ENCODE measurements at places on chromosomes 5 and 9.

DNA sequence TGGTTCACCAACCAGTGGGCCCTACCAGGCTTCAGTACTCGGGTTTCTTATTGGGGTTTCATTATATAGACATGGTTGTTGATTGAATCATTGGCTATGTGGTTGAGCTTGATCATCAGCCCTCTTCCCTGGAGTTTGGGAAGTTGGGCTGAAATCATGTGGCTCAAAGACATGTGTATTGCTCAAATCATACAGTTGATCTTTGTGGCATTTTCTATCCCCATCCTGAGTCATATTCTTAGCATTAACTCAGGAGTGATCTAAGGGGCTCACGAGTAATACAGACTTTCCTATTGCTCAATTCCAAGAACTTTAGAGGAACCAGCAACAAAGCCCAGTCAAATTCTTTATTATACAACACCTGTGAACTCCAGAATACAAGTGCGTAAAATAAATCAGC lies 66.2 kb downstream of the SMC5 start:
- DNase-seq: no peak

DNA sequence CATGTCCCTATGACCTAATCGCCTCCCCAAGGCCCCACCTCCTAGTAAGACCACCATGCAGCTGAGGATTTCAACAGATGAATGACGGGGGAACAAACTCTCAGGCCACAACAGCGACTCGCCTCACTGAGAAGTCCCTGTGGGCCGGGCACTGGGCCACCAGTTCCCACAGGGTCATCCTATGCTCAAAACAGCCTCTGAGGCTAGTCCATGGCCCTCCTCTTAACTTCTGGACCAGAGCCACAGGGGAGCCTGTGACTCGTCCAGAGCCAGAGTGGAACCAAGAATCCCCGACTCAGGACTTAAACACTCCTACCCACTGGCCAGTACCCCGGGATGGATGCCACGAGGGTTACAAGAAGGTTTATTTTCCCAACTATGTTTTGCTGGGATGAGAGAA lies 12.3 kb downstream of the GFPT2 start:
- no peak for DNase-seq

DNA sequence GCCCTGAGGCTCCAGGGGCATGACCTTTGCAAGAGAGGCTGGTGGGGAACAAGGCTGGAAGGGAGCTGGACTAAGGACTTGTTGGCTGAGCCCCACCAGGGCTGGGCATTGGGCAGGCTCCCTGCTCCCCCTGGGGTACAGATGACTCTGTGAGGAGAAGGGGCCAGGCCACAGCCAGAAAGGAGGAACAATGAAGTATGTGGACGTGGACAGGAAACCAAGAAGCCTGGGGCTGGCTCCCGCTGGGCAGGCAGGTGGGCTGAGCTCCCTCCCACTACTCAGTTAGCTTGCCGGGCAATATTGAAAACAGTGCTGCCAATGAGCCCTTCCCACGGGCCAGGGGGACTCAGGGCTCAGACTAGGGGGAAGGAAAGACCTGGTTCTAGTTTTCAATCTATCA lies 66.1 kb upstream of the SPTLC1 start:
- DNase-seq: no peak

DNA sequence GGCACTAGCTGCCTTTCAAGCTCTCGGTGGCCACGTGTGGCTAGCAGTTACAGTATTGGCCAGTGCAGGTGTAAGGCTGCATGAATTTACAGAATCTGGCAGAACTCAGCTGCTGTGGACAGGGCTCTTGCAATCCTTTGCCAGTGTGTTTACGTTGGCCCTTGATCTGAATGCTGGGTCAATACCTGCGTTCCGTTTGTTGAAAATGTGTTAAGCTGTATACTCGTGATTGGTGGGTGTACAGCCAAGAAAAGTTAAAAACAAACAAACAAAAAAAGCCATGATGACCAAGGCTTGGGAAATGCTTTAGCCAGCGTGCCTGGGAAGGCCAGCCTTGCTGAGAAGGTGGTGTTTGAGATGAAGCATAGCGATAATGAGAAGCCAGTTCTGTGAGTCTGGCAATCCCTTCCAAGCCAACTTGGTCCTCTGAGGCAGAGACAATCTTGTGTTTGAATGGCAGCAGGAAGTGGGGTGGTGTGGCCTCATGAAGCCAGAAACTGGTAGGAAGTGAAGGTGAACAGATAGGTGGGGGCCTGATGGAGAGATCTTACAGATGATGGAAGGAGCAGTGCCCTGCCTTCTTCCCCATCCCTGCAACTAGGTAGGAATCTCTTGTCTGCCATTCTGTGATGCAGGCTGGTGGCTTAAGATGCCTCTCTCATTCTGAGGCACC lies 820 bp upstream of the CFAP90 start:
- no peak for DNase-seq

GRCh38 chr9:6270896-6271295 lies 55.3 kb downstream of the IL33 start:
- DNase-seq: no peak

DNA sequence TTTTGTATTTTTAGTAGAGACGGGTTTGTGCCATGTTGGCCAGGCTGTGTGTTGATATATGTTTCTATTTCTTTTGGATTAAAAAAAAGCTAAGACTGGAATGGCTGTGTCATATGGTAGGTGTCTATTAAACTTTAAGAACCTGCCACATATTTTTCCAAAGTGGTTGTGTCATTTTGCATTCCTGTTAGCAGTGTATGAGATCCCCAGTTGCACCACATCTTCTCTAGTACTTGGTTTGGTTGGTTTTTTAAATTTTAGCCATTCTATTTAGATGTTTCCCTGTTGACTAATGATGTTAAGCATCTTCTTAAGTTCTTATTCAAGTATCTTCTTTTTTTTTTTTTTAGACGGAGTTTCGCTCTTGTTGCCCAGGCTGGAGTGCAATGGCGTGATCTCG lies 36.2 kb upstream of the MEGF9 start:
- DNase-seq: no peak

- DNase-seq: no peak
Measured at GRCh38 chr5:5332287-5332686, 90.2 kb upstream of the ICE1 start.

DNA sequence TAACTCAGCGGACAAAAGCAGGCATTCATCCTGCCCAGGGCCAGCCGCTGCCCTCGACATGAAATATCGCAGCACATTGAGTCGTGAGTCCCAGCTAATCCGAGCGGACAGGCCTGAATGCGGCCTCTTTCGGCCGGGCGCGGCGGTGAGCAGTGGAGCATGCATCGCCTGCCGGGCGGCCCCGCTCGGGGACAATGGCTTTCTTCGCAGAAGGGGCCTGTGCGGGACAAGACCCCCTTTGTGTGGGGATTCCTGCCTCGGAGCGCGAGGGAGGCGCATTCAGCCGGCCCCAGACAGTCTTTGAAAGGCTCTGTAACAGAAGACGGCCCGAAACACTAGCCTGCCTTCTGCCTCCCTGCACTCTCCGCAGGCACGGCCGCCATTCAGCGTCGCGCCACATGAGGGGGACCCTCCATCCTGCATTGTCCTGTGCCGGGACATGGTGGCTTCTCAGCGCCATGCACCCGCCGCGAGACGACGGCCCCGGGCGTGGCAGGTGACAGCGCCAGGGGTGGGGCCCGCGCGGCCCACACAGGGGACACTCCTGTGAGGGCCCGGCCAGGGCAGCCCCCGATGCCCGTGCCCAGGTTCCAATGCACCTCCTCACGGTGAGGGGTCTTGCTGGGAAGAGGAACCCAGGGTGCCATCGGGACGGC lies 52.0 kb downstream of the EXD3 start:
- no peak for DNase-seq

DNA sequence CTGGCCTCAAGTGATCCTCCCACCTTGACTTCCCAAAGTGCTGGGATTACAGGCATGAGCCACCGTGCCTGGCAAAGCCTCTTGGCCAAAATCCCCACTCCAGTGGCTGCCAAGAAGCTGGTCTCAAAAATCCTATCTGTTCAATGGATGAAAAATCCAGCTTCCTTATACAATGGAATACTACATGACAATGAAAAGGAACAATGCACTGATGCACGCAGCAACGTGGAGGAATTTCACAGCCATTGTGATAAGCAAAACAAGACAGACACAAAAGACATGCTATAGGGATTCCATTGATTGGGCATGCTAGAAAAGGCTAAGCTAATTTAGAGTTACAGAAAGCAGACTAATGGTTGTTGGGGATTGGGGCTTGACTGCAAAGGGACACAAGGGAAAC lies 13.1 kb upstream of the SFXN1 start:
- DNase-seq: no peak

GRCh38 chr5:122429545-122430318 lies 117.7 kb downstream of the SNCAIP start:
- DNase-seq: no peak

DNA sequence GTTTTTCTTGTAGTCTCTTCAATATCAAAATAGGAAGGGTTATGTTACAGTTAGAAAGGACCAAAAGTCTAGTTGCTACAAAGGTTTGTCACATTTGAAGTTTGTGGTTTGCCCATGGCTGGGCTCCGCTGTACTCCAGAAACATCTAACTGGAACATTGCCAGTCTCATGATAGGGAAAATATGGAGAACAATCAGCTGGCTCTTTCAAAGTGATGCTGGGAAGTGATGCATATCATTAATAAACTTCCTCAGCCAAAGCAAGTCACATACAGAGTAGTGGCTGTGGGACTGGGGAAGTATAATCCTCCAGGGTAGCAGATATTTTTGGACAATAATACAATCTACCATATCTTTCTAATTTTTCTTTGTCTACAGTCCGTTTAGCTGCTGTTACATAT lies 8.8 kb downstream of the BTF3 start:
- no peak for DNase-seq

GRCh38 chr5:111254613-111255012 lies 30.4 kb downstream of the CAMK4 start:
- DNase-seq: peak; percentile 22

DNA sequence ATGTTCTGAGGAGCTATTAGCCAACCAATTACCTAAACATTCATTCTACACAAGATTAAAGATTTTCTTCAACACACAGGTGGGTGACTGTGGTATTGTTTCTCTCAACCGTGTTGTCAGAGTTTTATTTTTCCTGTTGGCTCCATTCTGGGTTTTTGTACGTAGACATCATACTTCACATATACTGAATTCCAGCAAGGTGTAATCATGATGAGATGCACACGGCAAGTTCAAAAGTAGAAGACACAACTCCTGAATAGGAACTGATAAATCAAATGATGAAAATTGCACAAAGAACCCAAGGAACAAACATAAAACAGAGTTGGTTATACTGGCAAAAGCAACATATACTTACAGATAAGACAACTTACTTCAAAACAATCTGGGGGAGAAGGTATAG lies 40.2 kb upstream of the RANBP6 start:
- no peak for DNase-seq

DNA sequence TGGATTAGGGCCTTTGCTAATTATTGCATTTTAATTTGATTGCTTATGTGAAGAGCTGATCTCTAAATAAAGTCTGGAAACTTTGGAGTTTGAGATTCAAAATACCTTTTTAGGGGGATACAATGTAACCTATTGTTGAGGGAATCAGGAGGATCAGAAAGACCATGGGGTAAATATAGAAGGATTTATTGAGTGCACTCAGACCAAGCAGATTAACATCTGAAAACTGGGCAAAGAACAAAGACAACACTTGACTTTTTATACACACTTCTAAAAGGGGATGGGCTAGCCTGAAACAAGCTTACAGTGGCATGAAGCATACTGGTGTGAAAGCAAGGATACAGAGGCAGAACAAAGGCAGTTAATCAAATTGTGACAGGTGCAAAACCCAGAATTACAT lies 174.3 kb downstream of the MRPS30 start:
- DNase-seq: no peak

DNA sequence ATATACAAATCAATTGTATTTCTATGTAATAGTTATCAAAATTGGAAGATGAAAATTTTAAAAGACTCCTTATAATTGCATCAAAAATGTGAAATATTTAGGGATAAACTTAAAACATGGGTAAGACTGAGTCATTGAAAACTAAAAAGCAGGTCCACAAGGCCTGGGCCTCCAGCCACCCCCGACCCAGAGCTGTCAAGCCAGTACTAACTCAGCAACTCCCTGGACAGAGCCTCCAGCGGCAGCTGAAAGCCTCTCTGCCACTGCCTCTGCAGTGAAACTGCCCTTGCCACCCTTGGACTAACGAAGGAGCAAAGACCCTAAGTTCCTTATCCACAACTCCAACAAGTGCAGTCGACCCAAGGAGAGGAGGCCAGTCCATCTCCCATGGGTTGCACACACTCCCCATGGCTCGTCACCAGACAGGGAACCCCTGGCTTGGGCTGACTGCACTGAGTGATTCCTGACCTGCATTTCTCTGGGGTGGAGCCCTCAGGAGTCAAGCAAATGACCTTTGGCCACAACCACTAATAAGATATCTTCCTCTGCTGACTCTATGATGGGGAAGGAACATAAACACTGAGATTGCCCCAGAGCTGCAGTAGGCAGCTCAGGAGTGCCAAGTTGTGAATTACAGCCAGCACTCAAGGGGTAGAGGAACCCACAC lies 20.5 kb downstream of the PTGER4 start:
- no peak for DNase-seq

- no peak for DNase-seq
Measured at GRCh38 chr5:151880324-151880723, 44.3 kb downstream of the GLRA1 start.

DNA sequence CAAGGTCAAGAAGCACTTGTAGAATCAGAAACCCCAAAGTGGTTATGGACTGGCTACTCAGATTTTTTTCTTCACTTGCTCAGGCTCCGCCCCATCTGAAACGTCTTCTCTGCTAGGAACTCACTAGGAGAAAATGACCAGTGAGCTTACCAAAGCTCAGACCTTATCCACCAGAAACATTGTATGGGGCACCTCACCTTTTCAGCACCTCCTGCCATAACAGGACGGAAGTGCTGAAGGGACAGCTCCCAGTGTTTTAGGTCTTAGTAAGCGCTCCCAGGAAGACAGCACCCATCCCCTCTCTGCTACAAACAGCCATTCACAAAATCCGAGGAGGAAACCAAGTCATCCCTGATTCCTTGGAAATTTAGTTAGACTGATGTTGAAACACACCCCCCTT lies 1.2 kb upstream of the GABRA1 start:
- no peak for DNase-seq

DNA sequence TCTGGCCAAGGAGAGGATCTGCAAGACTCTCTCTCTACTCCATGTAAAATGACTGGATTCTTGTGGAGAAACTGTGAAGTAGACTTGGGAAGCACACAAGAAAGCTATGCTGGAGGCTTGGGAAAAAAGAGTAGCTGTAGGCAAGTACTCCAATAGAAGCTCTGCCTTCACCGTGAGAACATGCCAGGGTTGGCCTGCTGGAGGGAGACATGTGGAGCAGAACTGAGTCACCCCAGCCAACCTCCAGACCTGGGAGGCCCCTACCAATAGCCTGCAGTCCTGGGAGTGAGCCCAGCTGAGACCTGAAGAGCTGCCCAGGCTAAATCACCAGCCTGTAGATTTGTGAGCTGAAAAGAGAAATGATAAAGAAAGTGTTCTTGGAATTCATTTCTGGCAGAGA lies 66.6 kb downstream of the DEPDC1B start:
- DNase-seq: no peak

GRCh38 chr5:84168841-84169240 lies 215.8 kb downstream of the EDIL3 start:
- DNase-seq: no peak

GRCh38 chr9:114662081-114662989 lies 4.7 kb upstream of the TEX53 start:
- DNase-seq: peak; percentile 31

- DNase-seq: no peak
Measured at GRCh38 chr5:68080282-68081050, 135.1 kb upstream of the PIK3R1 start.

GRCh38 chr9:109117856-109118807 lies 1.6 kb downstream of the TMEM245 start:
- no peak for DNase-seq

GRCh38 chr5:14145435-14146334 lies 2.5 kb downstream of the TRIO start:
- no peak for DNase-seq
